Tongue (tissue), 3 donors: ENCODE measurements at places on chromosomes 4 and X. TPM values are rescaled to one million over a fixed set of nuclear protein-coding genes. Genes with fewer than 3 reads are reported as not detected.

- peak; percentile 77 for DNase-seq
These were observed 90.2 kb downstream of the ARHGAP10 start for GRCh38 chr4:147822128-147822527.

DNA sequence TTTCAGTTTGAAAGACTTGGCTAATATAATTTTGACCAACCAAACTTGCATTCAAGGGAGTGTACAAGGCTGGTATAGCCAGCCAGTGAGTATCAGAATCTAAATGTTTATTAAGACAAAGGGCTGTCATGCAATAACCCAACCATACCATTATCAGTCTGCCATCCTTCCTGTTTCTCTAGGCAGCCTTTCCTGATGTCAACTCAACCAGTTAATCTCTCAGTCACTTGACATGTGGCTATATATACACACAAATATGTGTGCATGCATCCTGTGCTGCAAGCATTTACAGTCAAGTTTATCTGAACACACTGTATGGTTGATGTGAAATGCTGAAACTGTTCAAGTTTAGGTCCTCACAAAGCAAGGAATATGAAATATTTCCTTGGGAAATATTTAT, 17.2 kb downstream of the BTK start:
- no peak for DNase-seq

DNA sequence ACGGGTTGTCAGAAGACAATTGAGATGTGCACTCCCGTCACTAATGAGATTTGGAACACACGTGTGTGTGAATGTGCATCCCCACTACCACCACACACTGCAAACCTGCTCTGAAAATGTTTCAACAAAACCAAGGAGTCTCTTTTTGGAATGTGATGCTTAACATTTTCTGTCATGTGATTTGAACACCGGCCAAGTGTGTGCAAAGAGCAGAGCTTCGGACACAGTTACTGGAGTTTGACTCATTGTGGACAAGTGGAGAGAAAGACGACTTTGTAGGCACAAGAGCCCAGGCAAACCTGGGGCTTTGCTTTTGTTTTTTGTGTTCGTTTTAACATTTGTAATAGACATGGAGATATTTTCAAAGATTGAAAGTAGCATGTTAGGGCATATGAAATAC, 49.2 kb downstream of the CCKAR start:
- peak; percentile 41 for DNase-seq

DNA sequence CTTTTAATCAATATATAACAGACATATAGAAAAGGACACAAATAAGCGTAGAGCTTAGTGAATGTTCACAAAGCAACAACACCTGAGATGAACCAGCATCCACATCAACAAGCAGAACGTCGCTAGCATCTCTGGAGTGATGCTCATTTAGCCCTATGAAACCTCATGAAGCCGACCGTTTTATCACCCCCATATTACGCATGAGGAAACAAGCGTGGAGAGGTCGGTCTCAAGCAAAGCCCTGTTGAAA, 524 bp upstream of the RPS3A start:
- no peak for DNase-seq

GRCh38 chr4:112284662-112285411, 867 bp downstream of the TIFA start:
- peak; percentile 49 for DNase-seq

DNA sequence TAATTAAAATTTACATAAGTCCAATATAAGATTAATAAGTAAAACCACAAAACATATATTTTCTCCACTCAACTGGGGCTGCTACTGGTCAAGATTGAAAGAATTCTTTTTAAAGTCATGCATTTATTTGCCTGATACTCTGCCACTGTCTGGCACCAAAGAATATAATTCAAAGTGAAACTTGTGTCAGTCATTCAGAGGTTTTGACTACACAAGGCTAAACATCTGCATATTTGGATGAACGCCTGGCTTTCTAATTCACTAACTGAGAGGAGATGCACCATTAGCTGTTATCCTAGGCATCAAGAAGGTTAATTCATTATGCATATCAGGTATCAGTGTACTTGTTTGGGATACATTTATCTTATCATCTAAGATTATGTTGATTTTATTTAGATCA, 598.5 kb downstream of the CENPC start:
- DNase-seq: no peak

GRCh38 chrX:148316446-148316845, 184.0 kb upstream of the AFF2 start:
- no peak for DNase-seq

DNA sequence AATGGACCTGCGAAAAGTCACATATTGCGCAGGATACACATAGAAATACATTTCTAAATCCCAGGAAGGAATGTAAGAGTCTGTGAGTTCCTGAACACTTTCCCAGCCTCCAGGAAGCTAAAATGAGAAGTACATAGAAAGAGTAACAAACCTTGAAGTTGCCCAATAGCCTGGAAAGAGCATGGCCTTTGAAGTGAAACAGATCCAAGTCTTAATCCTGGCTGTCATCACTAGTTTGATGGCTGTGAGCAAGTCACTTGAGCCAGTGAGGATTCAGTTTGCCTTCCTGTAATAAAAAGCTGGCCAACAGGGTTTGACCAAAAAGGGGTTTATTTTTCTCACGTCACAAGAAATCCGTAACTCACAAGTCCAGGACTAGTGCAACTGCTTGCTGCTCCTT, 69.8 kb downstream of the ARHGEF38 start:
- peak; percentile 49 for DNase-seq

GRCh38 chrX:68710870-68711576, 63.6 kb downstream of the STARD8 start:
- peak; percentile 52 for DNase-seq

DNA sequence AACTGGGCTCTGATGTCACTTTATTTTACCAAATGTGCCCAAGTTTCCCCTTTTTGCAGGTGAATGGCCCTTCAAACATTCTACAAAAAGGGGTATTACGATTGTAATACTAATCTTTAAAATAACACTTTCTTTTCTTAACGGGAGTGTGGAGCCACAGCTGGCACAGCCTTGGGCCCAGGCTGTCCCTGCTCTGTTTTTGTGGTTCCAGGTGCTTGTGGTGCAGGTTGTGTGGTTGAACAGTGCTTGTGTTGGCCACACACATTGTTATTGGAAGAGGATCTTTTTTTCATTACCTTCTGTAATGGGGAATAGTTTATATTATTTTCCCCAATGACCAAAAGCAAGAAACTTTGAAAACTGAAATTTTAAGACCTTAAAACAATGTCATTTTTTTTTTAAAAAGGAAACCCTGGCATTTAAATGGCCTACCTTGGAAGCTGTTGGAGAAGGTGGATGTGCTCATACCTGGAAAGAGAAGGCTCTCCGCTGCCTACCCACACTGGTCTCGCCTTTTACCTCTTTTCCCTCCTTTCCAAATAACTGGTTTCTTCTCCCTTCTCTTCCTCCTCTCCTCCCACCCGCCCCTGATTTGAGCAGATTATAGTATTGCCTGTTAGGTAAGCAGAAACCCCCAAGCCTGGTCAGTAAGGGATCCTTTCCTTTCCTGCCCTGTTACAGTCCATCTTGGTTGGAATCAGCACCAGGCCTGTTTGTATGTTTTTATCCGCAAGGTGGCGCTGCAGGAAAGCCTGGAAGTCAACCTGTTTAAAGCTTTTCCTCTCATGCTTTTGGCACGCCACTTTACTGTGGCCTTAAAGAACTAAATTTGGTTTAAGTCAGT, 28.6 kb downstream of the HADH start:
- DNase-seq: peak; percentile 94

GRCh38 chrX:14173873-14174272, 144.2 kb upstream of the GEMIN8 start:
- no peak for DNase-seq

- peak; percentile 67 for DNase-seq
These were observed 77.0 kb downstream of the AFAP1 start for GRCh38 chr4:7862561-7863192.

DNA sequence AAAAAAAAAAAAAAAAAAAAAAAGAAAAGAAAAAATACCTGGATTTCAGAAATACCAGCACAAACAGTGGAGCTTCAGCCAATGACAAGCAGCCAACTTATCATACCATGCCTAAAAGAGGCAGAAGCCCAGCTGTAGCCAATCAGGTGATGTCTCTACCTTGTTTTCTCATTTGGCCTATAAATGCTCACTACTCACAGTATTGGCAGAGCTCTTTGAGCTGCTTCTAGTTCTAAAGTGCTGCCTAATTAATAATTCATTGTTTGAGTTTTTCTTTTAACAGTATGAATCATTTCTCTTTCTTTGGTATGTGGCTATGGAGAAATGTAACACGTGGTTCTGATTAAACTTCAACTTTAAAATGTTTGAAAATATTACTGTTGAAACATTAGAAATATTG, 188.8 kb upstream of the TECRL start:
- DNase-seq: no peak

GRCh38 chrX:63918611-63919010, 133.6 kb upstream of the ARHGEF9 start:
- no peak for DNase-seq

- DNase-seq: no peak
These were observed 45.9 kb upstream of the VEGFD start for GRCh38 chrX:15430076-15430475.

DNA sequence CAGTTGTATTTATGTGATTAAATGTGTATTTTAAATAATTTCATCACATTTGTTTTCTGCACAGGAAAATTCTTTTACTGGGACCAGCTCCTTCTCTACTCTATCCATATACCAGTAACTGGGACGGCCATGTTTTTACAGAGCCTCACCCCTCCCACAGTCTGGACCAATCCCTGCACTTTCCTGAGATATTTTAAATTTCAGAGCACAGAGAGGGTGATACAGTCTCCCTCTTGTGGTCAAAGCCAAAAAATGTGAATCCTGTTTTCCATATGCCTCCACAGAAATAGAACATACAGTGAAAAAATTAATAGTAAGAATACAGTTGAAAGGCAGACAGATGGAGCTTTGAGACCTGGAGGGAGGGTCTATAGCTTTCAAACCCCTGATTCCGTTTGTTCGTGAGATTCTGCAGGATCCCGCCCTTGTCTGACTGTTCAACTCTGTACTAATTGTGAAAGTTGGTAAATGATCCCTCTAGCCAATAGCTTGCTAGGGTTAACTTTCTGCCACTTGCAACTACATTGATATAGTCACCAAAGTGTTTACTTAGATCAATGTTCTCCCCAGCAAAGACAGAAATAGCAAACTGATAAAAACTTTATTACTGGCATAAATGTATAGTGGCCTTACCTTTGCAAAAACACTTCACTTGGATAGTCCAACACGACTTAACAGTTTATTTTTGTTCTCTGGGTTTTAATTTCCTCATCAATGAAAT, 172.2 kb downstream of the PPARGC1A start:
- no peak for DNase-seq

GRCh38 chr4:6391186-6391851, 81.1 kb downstream of the PPP2R2C start:
- no peak for DNase-seq

DNA sequence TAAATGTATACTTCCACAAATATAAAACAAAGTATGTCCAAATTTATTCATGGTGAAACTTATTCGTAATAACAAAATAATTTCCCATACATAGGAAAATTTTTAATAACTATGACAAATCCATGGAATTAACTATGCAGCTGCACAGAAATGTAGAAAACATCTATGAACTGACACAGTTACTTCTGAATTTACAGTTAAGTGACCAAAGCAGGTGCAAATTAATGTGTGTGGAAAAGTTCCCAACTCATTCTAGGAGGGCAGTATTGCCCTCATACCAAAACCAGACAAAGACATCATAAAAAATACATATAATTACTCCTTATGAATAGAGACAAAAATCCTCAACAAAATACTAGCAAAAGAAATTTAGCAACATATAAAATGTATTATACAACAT, 12.5 kb downstream of the LDOC1 start:
- peak; percentile 81 for DNase-seq

- DNase-seq: no peak
These were observed 55.8 kb downstream of the LRP2BP start for GRCh38 chr4:185339941-185340340.

DNA sequence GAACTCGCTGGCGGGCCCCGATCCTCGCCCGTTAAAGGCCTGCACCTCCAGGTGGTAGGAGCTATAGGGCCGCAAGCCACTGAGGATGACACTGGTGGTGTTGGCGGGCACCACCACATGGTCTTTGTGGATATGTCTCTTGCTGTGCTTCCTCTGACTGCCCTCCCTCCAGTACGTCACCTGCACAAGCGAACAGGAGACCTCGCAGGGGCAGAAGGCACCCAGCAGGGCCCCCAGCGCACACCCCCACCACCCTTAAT, 20.7 kb downstream of the L1CAM start:
- DNase-seq: no peak

GRCh38 chr4:2177443-2178093, 64.4 kb downstream of the HAUS3 start:
- no peak for DNase-seq

GRCh38 chr4:102641793-102642192, 119.0 kb downstream of the MANBA start:
- no peak for DNase-seq

- DNase-seq: peak; percentile 9
These were observed 97.0 kb upstream of the LDB2 start for GRCh38 chr4:16995451-16995850.

DNA sequence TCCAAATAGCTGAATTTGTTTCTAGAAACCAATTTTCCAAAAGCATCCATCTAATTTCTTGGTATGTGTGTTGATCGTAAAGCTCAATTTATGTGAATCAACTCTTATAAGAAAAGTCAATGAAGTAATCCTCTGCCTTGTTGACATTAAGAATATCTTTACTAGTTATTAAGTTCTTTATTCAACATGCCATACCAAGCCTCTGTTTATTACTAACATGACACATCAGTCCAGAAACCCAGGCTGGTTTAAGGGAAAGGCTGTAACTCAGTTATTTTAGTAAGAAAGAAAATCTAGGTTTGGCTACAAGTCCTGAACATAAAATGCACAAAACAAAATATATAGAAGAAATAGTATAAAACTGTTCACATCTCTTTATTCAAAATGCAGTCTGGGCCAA, 48.0 kb downstream of the KLHL34 start:
- no peak for DNase-seq

- DNase-seq: no peak
These were observed 280.3 kb downstream of the ARHGAP24 start for GRCh38 chr4:85755285-85755684.

DNA sequence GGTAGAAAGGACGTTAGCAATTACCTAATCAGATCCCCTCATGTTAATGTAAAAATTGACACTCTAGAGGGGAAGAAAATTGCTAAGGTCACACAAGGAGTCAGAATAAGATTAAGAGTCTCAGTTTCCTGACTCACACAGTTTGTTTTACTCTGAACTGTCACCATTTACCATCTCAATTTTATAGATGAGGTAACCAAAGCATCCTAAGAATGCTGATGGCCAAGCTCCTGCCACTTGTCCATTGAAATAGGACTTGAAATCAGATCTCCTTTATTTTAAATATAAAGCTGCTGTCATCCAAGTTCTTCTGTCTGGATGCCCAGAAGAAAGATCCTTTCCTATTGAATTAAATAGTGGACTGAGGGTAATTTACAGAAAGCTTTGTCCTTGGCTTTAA, 114.8 kb upstream of the VAMP7 start:
- DNase-seq: no peak

Gene MID1
- total RNA-seq: 23.5 TPM

Gene RAB40AL
- not detected for total RNA-seq

Gene FRG2
- total RNA-seq: not detected

Gene MTTP
- 1.4 TPM for total RNA-seq

Gene RHOXF2
- total RNA-seq: not detected

Gene TBC1D8B
- total RNA-seq: 13.0 TPM

Gene PAGE2B
- not detected for total RNA-seq

Gene ARHGAP24
- total RNA-seq: 112 TPM

Gene C1QTNF7
- 15.3 TPM for total RNA-seq

Gene CACNA1F
- total RNA-seq: not detected

Gene PRDM5
- total RNA-seq: 36.4 TPM

Gene ZAR1
- total RNA-seq: not detected

Gene CT45A5
- total RNA-seq: not detected

Gene TRIM2
- 56.7 TPM for total RNA-seq

Gene CWH43
- total RNA-seq: 0.72 TPM
